ENCODE measurements at places on chromosomes 3 and 15. TPM values are rescaled to one million over a fixed set of nuclear protein-coding genes. Genes with fewer than 3 reads are reported as not detected.
A peak's percentile ranks its signal among the peaks of the same experiment; 100 is the strongest.

GCSAM gene
- not detected for total RNA-seq

KLHL40 gene
- not detected for total RNA-seq

CHRM5 gene
- not detected for total RNA-seq

SOX2 gene
- total RNA-seq: 0.96 TPM

HACD3 gene
- 140 TPM for total RNA-seq

CYP8B1 gene
- total RNA-seq: not detected

HRG gene
- total RNA-seq: not detected

FANCD2OS gene
- total RNA-seq: not detected

GRCh38 chr3:37779289-37780152 lies 82.2 kb upstream of the CTDSPL start:
- DNase-seq: peak; percentile 70

GRCh38 chr3:30475038-30475808 lies 131.2 kb upstream of the TGFBR2 start:
- DNase-seq: no peak

DNA sequence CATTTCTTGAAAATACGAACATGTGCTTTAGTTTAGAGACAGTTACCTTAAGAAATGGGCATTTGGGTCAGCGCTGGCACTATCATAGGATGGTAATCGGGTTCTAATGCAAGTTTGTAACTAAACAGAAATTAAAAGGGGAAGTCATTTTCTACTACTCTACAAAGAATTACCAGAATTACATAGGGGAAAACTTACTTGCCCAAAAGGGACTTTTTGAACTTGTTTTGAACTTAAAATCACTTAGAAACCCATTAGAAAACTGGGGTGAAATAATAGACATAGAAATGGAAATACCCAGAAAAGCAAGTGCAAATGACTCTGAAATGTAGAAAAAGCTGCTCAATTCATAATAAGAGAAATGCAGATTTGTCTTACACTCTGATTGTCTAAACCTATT lies 44.9 kb downstream of the SPATA16 start:
- no peak for DNase-seq

DNA sequence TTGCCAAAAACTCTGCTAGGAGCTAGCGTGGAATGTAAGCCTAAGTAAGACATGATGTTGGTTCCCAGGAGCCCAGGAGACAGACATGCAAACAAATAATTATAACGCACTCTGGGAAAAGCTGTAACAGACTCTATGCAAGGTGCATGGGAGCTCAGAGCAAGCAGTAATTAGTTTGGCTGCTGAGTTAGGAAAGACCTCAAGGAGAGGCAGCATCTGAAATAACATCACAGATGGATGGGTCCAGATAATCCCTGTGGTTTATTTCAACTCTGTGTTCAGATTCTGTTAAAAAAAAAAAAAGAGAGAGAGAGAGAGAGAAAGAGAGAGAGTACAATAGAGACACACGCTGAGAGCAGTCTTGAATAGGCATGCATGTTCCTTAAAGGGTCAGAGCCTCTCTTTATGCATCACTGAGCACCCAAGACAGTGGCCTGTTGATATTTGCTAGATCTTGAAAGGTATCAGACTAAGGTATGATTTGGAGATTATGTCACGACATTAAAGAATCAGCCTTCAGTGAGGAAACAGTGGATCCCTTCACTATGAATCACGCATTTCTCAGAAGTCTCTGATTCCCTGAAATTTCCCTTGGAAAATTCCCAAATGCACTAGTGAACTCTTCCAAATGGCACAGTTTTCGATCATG lies 124.4 kb upstream of the LIPC start:
- DNase-seq: peak; percentile 77

- DNase-seq: peak; percentile 97
Measured at GRCh38 chr3:101676216-101676764, 642 bp downstream of the ZBTB11 start.

- DNase-seq: no peak
Measured at GRCh38 chr3:126159476-126159875, 20.9 kb downstream of the ALDH1L1 start.

GRCh38 chr3:188139466-188139865 lies 14.5 kb upstream of the LPP start:
- no peak for DNase-seq

DNA sequence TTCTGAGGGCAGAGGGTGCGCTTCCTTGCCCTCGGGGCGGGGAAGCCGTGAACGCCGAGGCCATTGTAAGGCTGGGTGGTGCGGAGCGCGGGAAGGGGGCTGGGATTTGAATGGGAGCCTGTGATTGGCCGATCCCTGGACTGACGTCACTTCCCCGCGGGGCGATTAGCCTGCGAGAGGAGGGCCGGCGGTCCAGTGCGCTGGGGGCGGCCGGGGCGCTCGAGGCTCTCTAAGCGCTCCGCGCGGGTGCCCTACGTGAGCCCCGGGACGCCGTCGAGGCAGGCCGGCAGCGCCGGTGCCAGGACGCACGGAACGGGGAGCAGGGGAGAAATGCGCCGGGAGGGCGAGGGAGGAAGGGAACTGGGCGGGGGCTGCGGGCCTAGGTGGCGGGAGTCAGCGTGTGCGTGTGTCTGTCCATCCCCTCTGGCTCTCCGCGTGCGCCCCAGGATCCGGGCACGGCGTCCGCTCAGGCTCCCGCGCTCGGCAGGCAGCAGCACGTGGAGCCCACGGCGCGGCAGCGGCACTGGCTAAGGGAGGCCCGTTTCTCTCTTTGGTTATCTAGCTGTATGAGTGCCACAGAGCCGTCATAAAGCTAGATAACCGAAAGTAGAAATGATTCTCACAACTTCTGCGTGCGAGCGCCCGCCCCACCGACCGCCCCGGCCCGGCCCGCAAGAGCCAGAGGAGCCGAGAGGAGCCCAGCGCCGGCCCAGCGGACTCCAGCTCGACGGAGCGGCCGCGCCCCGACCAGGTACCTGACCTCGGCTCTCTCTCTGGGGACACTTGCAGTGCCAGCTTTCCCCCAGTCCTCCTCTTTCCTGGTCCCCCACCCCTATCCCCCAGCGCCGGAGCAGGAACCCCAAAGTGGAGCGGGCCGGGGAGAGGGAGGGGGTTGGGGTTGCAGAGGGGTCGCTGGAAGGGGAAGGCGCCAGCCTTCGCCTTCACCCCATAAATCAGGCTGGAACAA lies 33.1 kb upstream of the POLG start:
- peak; percentile 10 for DNase-seq

DNA sequence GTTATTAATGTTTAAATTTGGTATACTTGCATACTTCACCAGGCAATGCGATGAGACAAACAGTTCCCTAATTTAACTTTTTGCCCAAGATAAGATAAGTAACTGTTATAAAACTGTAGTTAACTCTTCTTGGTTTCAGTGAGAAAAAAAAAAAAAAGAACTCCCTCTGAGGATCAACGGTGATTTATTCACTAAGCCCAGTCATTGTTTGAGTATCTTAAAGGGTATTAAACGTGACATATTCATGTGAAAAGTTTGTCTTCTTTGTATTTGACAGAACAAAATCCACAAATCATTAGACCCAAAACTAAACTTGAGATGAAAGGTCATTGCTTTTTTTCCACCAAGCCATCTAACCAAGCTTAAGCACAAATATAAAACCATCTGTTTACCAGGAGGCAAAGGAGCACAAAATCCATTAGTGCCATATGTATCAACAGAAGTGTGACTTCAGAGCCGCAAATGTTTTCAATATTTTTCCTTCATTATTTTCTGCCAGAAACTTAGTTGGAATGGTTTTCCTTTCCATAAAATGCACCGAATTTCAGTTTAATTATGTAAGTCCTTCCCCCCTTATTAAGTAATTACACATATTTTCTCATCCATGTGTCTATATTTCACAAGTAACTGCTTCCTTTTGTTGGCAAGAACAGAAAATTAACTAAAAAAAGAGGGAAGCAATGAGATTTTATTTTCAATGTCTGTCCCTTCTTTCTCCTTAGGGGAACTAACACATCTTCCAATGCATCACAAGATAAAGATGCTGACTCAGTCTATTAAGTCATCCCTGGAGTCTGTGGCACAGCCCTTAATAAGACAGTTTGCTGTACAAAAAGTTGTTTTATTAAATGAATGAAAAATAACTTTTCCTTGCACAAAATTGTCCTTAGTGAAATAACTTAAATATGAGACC lies 92.2 kb upstream of the RAP2B start:
- DNase-seq: peak; percentile 62

DNA sequence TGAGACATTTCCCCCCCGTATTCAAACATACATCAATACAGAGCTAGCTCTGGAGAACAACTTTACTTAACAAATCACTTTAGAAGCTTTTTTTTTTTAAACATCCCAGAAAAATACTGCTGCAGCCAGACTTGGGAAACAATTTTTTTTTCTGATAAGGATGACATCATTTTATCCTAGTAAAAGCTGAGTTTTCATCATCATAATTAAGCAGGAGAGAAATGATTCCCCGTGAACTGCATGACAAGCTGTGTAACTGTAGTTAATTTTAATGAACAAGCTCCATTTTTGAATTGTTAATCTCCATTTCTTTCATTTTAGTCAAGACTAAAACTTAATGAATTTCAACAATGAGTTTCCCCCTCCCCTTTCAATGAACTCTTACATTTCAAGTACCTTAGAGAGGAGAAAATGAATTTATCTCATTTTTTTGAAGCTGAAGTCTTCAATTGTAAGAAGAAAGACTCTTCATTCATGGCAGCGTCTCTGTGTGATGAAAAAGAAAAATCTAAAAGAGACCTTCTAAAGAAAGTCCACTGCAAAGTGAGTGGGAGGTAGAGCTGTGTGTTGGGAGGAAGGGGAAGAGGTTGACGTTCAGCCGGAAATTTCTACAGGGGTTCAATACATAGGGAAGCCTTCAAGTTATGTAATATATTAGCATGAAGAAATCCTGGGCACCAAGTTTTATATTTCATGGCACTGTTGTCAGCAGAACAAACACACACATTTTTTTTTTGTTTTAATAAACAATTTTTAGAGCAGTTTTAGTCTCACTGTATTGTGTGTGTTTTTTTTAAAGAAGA lies 31.7 kb downstream of the HES1 start:
- no peak for DNase-seq

GRCh38 chr15:75840659-75841058 lies 2.6 kb upstream of the UBE2Q2 start:
- DNase-seq: peak; percentile 82

Data from RPMI7951 (cell line).